ENCODE measurements at places on chromosomes 7 and 10. TPM values are rescaled to one million over a fixed set of nuclear protein-coding genes. Genes with fewer than 3 reads are reported as not detected.

GRCh38 chr10:132104471-132105301, 38.9 kb downstream of the JAKMIP3 start:
- H3K27ac ChIP-seq: no peak overlapping the region
- H3K36me3 ChIP-seq: no peaks in the 10 kb centered on the region
- H3K27me3 ChIP-seq: peaks cover 4% of the 10 kb centered on the region
- no peak for DNase-seq
- no peak overlapping the region for H3K4me3 ChIP-seq

The CPVL gene
- polyA plus RNA-seq: 17.1 TPM

GRCh38 chr10:52900593-52900992, 128.0 kb upstream of the MBL2 start:
- no peak overlapping the region for H3K4me3 ChIP-seq
- H3K36me3 ChIP-seq: no peaks in the 10 kb centered on the region
- no peak overlapping the region for H3K27ac ChIP-seq

The WDFY4 gene
- 4.6 TPM for polyA plus RNA-seq

DNA sequence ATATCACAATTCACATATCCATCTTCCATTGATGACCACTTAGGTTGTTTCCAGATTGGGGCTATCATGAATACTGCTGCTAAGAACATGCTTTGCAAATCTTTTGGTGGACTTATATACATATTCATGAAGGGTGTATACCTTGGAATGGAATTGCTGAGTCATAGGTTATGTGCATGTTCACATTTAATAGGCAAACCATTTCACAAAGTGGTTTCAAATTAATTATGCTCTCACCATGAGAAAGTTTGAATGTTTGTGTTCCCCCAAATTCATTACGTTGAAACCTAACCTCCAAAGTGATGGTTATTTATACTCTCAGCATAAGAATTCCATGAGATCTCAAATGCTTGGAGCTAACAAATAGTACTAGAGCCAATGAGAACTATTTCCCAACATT, 86.4 kb downstream of the VPS41 start:
- peaks cover 6% of the 10 kb centered on the region for H3K36me3 ChIP-seq
- no peaks in the 10 kb centered on the region for H3K4me1 ChIP-seq
- H3K27ac ChIP-seq: no peak overlapping the region
- H3K4me3 ChIP-seq: no peak overlapping the region
- no peak for DNase-seq
- no peaks in the 10 kb centered on the region for H3K27me3 ChIP-seq

- H3K27ac ChIP-seq: no peak overlapping the region
- no peak for DNase-seq
- H3K4me3 ChIP-seq: no peak overlapping the region
- no peaks in the 10 kb centered on the region for H3K4me1 ChIP-seq
- peaks cover 13% of the 10 kb centered on the region for H3K36me3 ChIP-seq
Measured at GRCh38 chr7:13933536-13933935, 55.9 kb downstream of the ETV1 start.

The HHEX gene
- polyA plus RNA-seq: 18.6 TPM

The HOXA4 gene
- polyA plus RNA-seq: 6.0 TPM

DNA sequence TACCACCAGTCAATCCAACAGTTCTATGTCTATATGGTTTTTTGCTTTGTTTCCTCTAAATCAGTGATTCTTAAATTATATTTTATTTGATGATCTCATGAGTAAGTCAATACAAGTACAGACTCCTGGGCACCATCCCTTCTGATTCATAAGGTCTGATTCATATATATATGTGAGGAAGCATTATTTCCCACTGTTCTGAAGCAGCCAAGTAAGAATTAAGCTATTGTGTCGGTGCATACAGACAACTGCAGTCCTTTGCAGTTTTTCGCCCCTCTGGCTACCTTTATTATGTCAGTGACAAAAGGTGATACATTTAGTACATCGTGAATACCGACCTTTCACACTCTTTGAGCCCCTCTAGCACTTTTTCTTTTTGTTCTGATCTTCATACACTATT, 1079.6 kb upstream of the C7orf33 start:
- no peaks in the 10 kb centered on the region for H3K36me3 ChIP-seq
- H3K4me3 ChIP-seq: no peak overlapping the region
- no peak for DNase-seq
- no peaks in the 10 kb centered on the region for H3K4me1 ChIP-seq
- no peaks in the 10 kb centered on the region for H3K27me3 ChIP-seq

The AKR1C2 gene
- 23.4 TPM for polyA plus RNA-seq

DNA sequence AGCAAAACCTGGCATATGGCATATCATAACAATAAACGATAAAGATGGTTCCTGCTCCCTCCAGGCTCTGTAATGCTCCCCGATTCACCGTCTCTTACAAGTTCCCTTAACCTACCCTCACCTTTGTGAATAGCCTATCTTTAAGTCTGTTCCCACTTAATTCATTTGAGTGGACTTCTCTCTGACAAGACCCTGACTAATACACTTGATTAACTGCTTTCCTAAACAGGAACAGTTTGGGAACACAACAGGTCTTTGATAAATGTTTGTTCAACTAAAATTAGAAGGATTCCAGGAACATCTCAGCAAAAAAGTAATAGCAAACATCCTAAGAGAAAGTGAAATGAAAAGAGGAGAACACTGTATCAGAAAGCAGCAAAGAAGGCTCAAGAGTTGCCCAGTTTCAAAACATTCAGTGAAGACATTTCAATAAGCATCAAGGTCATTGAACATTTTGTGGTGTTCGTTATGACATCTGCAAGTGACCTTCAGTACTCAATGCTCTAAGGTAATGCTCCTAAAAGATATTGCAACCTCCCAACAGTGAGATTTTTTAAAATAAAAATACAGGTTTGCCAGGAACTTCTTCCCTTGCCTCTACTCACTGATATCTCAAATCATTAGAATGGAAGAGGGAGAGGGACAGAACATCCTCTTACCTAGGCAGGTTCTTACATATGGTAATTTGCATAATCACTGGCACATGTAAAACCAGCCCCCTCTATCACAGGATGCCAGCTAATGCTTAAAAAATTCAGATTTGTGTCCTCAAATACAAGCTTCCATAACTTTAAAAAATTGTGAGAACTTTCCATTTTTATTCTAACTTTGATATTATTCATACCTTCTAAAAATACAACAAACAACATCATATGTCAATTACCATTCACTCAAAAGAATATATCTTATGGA, 11.4 kb upstream of the ARHGAP12 start:
- H3K27me3 ChIP-seq: no peaks in the 10 kb centered on the region
- H3K36me3 ChIP-seq: no peaks in the 10 kb centered on the region
- no peaks in the 10 kb centered on the region for H3K4me1 ChIP-seq
- DNase-seq: no peak
- H3K27ac ChIP-seq: peak overlapping the region; percentile 9
